AG09309 (cell line): ENCODE measurements at places on chromosomes 3 and 15.

- DNase-seq: peak; percentile 53
Measured at GRCh38 chr15:71329497-71330260, 214.4 kb downstream of the THSD4 start.

DNA sequence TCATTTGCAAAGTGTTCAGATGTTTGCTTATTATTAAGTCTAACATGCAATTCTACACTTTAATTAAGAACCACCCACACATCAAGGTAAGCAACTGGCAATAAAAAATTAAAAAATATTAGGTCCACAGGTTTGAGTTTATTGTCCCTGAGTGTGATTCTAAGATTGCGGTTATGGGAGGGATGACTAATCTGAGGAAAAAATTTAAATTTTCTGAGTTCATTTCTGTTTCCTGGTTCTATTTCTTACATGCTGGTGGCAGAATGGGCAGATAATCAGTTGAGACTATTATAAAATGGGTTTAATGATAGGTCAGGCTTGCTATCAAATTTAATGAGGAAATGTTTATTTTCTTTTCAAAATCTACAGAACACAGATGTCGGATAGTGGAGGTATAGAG is 105.9 kb downstream of the TP63 start:
- no peak for DNase-seq

DNA sequence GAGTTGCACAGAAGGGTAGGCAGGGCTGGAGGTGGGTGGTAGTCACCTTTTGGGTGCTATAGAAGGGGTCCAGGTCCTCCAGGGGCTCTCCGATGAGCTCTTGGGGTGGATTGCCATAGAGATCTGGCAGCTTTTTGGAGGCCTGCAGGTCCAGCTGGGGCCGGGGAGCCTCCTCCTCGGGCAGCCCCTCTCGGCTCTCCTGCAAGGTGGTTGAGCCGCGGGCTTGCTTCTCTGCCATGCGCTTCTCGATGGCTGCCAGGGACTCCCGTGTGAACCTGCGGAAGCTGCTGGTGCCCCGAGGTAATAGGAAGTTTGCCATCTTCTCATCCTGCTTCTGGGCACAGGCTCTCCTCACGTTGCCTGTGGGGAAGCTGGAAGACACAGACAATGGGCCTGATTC is 16.5 kb downstream of the SCN5A start:
- no peak for DNase-seq

GRCh38 chr15:80984856-80985255 is 4.8 kb downstream of the MESD start:
- DNase-seq: no peak

DNA sequence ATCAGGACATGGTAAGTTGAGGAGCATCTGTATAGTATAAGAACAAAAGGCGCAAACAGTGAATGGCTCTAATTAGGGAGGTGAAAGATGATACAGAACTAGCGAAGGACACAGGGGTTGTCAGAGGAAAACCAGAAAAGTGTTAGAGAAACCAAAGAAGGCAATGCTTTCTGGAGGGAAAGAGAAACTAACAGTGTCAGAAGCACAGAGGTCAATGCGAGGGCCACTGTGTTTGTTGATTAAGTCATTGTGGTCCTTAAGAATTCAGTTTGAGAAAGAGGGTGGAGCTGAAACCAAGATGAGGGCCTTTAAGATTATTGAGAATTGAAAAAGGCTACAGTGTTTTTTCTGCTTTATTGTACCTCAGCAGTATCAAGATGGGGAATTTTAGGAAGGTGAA is 28.8 kb downstream of the ATG7 start:
- no peak for DNase-seq
